ENCODE measurements at places on chromosomes 7 and 10. TPM values are rescaled to one million over a fixed set of nuclear protein-coding genes. Genes with fewer than 3 reads are reported as not detected.

Gene CDH23
- 2.5 TPM for total RNA-seq

Gene TMEM140
- 1.1 TPM for total RNA-seq

Gene ACTL6B
- total RNA-seq: not detected

Gene DENND11
- total RNA-seq: 5.0 TPM

Gene PRRT4
- not detected for total RNA-seq

Gene STRIP2
- total RNA-seq: 6.5 TPM

Gene SLC26A3
- not detected for total RNA-seq

Gene SLC29A4
- total RNA-seq: 12.1 TPM

Gene GJC3
- total RNA-seq: 0.12 TPM

Gene VWDE
- 1.4 TPM for total RNA-seq

Gene PNLIPRP2
- not detected for total RNA-seq

Gene OR2A5
- not detected for total RNA-seq

Gene GRB10
- total RNA-seq: 65.1 TPM

Gene PARP12
- total RNA-seq: 18.2 TPM

Gene ARHGAP22
- total RNA-seq: 4.1 TPM

Gene CYP2C18
- total RNA-seq: 0.07 TPM

Gene CDHR3
- 5.0 TPM for total RNA-seq

Gene KCP
- 0.05 TPM for total RNA-seq

Gene KCND2
- total RNA-seq: not detected

Gene CLDN3
- 3.5 TPM for total RNA-seq

Gene PNLIP
- 0.12 TPM for total RNA-seq

Gene PTPRZ1
- not detected for total RNA-seq

Gene VAX1
- total RNA-seq: 0.97 TPM

Gene CRYGN
- not detected for total RNA-seq

Gene BHLHA15
- 0.71 TPM for total RNA-seq

Gene TAF3
- total RNA-seq: 6.8 TPM

Gene H2AZ2
- total RNA-seq: 250 TPM

Gene CFAP46
- 1.3 TPM for total RNA-seq

Gene APBB1IP
- 6.2 TPM for total RNA-seq

Gene ADARB2
- total RNA-seq: not detected

Gene IKZF1
- total RNA-seq: not detected
